Fibroblast of the aortic adventitia (primary cell): ENCODE measurements at places on chromosomes 1 and 21.

DNA sequence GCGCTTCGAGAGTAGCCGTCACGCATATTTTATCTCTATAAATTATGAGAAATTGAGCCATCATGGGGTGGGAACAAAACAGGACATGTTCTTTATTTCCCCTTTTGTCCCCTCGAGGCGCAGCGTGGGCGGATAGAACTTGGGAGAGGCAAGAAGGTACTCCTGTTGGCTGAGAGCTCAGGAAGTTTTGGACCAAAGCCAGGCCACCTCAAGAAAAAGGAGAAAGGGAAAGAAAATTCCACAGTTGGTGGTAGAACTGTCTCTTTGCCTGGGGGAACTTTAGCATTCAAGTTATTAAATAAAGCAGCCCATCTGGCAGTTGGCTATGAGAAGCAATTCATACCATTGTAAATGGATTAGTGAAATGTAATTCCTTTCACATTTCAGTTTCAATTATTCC, 76.4 kb upstream of the DSCAM start:
- no peak for DNase-seq

DNA sequence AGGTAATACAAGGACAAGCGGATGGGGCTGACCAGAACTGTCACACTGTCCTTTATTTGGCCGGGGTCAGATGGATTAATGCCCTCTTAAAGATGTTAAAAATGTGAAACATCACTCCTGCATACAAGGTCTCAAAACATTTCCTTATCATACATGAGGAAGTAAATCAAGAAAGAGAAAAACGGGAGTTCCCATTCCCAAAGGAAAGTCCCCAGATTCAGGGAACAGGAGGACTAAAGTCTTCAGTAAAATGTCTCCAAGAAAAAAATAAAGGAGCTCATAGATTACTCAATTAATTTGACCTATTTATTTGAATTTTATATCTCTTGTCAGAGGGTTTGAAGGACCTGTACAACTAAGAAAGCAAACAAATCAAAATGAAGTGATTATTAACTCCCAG, 13.4 kb upstream of the HSD11B1 start:
- DNase-seq: no peak

DNA sequence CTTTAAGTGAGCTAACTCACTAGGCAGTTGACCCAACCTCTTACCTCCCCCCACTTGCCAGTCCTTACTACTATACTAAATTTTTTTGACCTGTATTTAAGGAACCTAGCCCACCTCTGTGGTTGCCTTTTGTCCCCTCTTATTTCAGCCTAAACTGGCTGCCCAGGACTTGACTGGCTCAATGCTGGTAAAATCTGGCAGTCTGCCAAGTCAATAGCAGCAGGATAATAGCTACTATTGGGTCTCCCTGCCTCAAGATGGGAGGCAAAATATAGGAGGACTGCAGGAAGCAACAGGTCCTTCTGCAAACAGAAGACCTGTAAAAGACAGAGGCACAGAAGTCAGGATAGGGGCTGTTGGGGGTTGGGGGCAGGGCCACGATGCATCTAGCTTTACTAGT, 144.2 kb upstream of the POGK start:
- DNase-seq: no peak

- DNase-seq: no peak
Observed at GRCh38 chr1:25425098-25426085, 4.8 kb upstream of the RHCE start.

DNA sequence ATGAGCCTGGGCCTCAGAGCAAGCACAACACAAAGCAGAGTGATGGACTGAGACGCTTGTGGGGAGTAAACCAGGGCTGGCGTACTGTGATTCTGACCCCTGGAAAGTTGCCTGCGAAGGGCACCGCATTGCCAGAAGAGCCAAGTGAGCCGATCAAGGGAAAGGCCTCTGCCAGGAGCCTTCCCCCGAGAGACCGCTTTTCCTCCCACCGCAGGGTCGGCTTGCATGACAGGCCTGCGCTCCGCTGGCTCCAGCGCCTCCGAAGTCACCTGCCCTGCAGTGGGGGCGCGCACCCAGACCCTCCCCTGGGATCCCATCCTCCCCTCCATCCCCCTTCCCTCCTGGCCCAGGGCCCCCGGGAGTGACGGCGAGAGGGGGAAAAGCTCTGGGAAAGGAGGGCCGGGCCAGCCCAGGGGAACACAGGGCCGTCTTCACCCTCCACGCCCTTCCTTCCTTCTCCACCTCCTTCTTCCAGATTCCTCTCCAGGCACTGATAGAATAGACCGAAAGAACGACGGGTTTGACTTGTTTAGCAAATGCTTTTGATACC, 165.0 kb downstream of the TRIM33 start:
- peak; percentile 11 for DNase-seq

- peak; percentile 98 for DNase-seq
Observed at GRCh38 chr1:113978863-113979702, at the start of gene OLFML3. Gene OLFML3 (plus strand): TSS chr1:113979474. CDS start chr1:113979517, 43 bp downstream.

DNA sequence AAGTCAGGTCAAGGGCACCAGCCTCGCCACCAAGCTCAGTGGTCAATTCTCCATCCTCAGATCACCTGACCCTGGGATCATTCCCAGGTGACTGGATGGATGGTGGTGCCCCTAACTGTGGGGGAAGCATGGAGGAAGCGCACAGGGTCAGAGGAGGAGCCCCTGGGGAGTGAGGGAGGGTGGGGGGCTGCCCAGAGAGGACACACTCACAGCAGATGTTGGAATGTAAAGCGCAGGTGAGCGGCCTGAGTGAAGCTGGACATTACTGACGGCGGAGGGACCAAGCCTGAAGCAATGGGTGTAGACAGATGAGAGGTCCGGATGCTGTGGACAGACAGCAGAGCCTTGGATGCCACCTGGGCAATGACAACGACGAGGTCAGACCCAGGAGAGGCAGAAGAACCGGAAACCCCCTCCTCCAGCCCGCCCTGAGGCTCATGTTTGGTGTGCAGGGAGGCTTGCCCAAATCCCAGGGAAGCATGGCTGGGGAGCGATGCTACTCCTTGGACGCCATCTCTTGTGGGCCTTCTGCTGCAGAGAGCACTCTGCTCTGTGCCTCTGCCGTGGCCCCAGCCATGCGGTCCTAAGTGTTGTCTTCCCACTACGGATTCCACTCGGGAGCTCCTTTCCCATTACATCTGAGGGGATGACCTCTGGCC, 5.7 kb upstream of the CPLANE2 start:
- DNase-seq: no peak

DNA sequence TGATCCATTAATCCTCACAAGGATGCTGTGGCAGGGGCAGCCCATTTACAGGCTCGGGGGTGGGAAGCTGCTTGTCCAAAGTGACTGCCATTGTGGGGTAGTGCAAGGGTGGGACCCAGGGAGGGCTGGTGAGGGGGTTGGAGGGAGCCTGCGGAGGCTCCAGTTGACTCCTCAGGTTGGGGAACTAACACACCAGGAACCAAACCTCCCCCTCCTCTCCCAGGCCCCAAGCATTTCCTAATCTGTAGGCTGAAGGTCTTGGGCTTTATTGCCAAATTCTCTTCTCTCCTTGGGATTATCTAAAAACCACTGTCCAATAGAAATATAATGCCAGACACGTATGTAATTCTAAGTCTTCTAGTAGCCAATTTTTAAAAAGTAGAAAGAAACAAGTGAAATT, 18.2 kb downstream of the IKBKE start:
- DNase-seq: no peak

GRCh38 chr1:41844255-41844654, 74.5 kb downstream of the HIVEP3 start:
- no peak for DNase-seq

DNA sequence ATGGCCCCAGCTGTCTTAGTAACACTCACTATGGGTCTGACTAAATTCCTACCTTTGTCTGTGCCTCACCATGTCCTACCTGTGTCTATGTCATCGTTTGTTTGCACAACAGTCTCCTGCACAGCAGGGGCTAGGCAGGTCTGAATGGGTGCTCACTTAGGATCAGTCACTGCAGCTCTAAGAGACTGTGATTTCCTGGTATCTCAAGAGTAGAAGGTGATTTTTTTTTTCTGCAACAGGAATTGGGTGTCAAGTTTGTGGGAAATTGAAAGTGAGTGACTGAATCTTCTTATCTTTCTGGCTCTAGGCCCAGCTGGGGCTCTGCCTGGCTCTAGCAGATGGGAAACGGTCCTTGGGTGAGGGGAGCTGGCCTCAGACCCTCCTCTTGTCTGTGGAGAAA, 46.4 kb upstream of the TRABD2B start:
- DNase-seq: no peak

DNA sequence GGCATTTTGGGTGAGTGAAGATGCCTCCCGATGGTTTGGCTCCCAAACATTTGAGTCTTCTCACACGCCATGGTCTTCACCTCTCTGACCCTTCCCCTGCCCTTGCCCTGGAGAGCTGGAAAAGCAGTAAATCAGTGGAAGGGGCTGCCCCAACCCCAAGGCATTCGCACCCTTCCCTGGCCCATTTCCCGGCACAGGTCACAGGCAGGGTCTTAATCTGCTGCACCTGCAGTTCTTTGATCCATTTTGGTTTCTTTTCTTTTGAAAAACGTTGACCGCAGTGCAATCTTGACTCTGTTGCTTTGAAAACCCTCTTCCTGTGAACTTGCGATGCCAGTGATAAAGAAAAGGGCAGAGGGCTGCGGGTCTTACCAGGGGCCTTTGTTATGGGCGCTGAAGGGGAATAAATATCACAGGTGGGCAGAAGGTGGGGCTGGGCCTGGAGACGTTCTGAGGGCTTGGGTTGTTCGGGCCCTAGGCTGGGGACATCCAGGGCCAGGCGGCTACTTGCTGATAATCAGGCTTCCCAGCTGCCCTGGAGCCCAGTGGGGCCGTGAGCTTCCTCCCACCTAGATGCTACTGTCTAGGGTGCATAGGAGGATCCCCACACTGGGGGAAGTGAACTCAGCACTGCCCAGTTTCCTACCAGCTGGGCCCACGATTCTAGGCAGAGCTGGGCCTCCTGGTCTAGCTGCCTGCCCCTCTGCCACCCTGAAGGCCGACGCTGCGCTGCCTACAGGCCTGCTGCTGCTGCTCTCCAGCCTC, 38.6 kb upstream of the EPS8L3 start:
- no peak for DNase-seq

GRCh38 chr1:193408782-193409293, 222.4 kb upstream of the B3GALT2 start:
- DNase-seq: peak; percentile 94

- peak; percentile 35 for DNase-seq
Observed at GRCh38 chr1:218817691-218818465, 355.8 kb upstream of the LYPLAL1 start.

- no peak for DNase-seq
Observed at GRCh38 chr1:67609577-67610341, 75.2 kb upstream of the GADD45A start.

- no peak for DNase-seq
Observed at GRCh38 chr1:5570931-5571330, 421.3 kb downstream of the NPHP4 start.

DNA sequence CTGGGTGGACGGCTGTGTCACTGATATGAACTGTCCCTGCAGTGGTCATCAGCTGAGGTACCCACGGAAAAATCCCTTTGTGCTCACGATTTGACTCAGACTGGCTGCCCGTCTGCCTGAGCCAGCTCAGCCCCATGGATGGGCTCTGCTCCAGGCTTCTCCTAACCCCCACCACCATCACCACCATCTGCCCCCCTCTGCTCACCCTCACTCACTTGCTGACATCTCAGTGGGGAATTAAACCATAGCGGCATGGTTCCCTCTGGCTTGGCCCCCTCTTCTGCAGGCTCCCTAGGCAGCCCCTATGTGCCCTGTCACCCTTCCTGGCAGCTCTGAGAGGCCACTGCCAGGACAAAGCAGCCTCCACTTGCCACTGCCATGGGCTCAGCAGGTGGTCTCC, 17.3 kb downstream of the SLC6A9 start:
- DNase-seq: no peak

- DNase-seq: no peak
Observed at GRCh38 chr1:54476530-54477109, 70.4 kb upstream of the SSBP3 start.

DNA sequence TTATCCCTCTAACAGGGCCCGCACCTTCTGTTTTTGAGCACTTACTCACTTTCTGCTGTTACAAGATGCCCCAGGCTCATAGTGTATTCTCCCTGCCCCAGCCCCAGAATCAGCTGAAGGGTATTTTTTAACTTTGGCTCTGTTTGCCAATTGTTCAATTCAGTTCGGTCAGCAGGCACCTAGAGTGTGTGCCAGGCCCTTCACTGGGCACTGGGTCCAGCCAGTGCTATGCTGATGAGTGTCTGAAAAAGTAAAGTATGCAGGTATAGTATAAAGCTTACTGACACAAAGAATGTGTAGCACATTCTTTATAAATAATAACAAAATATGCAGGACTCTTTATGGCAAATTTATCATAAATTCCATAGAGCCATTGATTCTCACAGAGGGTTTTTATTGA, 35.0 kb downstream of the FHAD1 start:
- DNase-seq: no peak

GRCh38 chr1:81213279-81213678, 587.5 kb upstream of the ADGRL2 start:
- no peak for DNase-seq

DNA sequence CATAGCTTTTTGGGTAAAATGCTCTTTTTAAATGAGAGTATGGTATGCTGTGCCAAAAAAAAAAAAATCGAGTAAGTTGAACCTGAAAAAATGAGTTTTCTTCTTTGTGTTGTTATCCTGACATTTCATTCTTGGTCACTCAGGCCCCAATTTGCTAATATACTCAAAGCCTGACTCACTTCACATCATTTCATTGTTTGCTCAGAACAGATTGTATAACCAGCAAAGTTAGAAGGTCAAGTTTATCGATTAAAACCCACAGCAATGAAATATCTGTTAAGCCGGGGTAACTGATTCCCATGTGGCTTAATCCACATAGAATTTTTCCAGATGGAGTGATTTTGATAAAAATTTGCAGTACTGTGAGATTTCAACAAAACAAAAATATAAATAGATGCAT, 363.7 kb downstream of the NEGR1 start:
- DNase-seq: no peak

DNA sequence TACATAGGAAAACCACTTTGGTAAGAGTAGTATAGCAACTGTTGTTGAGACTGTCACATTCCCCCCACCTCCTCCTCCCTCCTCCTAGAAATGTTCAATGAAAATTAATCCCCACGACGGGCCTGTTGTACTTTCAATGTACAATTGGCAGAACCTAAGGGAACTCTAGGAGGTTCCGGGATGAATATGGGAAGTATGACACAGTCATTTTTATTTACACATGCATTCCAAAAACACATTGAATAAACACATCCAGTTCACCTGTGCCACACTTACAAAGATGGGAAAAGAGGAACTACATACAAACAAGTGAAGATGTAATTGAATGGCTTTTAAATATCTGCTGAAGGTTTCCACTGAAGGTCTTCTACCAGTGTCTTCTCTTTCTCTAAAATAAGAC, 144.4 kb upstream of the NBPF11 start:
- no peak for DNase-seq

- DNase-seq: peak; percentile 79
Observed at GRCh38 chr1:82565146-82565545, 764.4 kb downstream of the ADGRL2 start.

GRCh38 chr1:191889623-191890003, 268.6 kb upstream of the RGS18 start:
- no peak for DNase-seq

GRCh38 chr1:93078638-93078985, 471 bp upstream of the MTF2 start:
- no peak for DNase-seq
